Left lung (tissue), 14 donors: ENCODE measurements at places on chromosomes 1 and 21. TPM values are rescaled to one million over a fixed set of nuclear protein-coding genes. Genes with fewer than 3 reads are reported as not detected.

Gene CFAP74
- total RNA-seq, result 0.23 TPM

Gene GUK1
- total RNA-seq, result 217 TPM

DNA sequence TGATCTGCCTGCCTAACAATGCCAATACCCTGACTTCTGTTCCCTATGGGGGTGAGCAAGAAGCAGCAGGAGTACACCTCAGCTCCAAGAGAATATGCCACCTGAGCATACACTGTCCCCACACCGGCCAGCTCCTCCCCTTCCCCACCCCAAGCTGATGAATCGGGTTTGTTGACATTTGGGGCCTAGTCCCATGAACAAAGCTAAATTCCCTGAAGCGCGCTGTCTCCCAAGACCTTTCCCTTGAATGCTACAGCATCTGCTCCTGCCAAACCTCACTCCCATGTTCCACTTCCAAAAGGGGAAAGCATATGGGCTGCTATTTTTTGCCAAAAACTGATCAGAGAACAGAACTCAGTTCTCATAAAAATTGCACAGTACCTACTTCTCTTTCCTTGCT is 220.4 kb upstream of the CAMK1G start:
- H3K36me3 ChIP-seq, result no peaks in the 10 kb centered on the region
- H3K4me1 ChIP-seq, result no peaks in the 10 kb centered on the region
- DNase-seq, result no peak

DNA sequence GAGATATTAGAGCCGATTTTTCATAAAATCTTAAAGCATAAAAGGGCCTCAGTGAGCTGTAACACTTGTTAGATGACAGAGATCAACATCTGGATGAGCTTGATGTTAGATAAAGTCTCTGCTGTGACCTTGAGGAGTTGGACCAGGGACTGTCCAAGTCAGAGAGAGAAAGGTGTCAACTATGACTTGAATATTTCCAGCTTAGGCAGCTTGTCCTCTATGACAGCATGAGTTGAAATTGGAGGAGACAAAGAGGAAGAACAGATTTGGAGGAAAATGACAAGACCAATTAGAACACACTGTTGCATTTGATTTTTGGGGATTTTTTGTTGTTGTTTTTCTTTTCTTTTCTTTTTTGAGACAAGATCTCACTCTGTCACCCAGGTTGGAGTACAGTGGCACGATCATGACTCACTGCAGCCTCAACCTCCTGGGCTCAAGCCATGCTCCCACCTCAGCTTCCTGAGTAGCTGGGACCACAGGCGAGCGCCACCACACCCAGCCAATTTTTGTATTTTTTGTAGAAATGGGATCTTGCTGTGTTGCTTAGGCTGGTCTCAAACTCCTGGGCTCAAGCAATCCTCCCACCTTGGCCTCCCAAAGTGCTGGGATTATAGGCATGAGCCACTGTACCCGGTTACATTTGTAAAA is 35.3 kb upstream of the CLIC4 start:
- H3K27me3 ChIP-seq, result no peaks in the 10 kb centered on the region
- H3K4me3 ChIP-seq, result no peak overlapping the region
- no peaks in the 10 kb centered on the region for H3K4me1 ChIP-seq
